ENCODE measurements at places on chromosomes 7 and 10. TPM values are rescaled to one million over a fixed set of nuclear protein-coding genes. Genes with fewer than 3 reads are reported as not detected.
A peak's percentile ranks its signal among the peaks of the same experiment; 100 is the strongest.

- no peak for DNase-seq
These were observed 636.8 kb downstream of the ETV1 start for GRCh38 chr7:13352677-13353076.

DNA sequence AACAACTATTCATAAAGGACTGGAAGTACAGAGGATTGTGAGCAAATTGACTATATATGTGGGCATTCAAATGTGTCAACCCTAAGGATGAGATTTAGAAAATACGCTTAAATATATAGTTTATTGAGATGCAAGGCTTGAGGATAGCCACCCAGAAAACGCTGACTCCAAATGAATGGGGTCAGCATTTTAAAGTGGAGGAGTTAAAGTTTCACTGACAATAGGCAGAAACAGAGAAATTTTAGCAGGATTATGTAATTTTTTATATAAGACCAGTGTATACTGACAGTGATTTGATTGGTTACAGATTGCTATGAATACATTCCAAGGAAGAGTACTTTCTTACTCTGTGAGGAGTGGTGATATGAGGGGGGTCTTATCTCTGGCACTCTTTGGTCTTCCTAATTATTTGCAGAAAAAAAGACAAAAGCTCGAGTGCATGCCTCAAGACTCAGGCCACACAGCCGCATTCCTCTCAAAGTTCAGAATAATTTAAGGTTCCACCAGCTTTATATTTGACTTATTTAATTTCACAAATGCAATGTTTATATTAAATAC is 38.6 kb upstream of the ARL4A start:
- no peak for DNase-seq

DNA sequence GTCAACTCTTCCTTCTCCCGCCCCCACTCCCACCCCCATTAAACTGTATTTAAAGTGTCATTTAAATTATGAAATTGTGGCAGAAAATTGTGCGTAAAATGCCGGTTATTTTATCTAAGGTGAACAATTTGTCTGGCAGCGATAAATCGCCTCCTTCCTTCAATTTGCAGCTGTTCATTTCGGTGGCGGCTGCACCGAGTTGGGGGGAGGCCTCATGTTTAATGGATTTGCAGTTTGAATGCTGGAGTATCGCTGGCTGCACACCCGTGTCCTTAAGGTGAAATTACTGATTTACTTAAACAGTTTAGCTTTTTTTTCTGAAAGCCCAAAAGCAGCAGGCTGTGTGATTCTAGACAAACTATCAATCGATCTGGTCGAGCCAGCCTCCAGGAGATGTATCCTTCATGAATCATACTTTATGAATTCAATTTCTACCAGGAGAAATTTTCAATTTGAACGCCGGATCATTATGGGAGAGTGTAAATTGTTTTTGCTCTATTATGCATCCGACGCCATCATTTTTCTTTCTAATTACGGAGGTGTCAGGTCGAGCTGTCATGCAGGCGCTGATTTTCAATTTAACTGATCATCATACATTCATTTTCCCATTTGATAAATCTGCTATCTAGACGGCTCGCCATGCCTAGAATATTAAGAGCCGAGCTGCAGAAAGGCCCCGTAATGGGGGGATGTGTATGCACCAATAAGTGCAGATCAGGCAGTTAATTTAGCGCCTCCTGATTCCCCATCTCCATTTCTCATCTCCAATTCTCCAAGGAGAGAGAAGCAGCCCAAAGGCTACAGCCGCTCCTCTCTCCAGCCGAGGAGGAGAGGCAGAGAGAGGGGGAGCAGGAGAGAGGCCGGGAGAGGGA is 6.5 kb downstream of the UNCX start:
- no peak for DNase-seq

GRCh38 chr7:113698556-113699220 is 220.1 kb downstream of the PPP1R3A start:
- peak; percentile 25 for DNase-seq

- peak; percentile 52 for DNase-seq
These were observed 185.1 kb upstream of the NOBOX start for GRCh38 chr7:144588559-144589051.

DNA sequence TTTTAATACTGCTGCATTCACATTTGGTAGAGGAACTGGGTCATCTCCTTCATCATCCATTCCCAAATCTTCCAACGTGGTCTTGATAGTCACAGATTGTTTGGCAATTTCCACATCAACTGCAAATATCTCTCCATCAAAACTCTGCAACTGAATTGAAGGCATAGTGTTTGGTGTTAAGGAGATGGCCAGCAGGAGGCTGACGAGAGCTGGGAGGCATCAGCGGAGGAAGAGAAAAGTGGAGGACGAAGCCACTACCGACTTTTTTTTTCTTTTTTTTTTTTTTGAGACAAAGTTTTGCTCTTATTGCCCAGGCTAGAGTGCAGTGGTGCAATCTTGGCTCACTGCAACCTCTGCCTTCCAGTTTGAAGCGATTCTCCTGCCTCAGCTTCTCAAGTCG is 205.0 kb upstream of the KCTD7 start:
- no peak for DNase-seq

DNA sequence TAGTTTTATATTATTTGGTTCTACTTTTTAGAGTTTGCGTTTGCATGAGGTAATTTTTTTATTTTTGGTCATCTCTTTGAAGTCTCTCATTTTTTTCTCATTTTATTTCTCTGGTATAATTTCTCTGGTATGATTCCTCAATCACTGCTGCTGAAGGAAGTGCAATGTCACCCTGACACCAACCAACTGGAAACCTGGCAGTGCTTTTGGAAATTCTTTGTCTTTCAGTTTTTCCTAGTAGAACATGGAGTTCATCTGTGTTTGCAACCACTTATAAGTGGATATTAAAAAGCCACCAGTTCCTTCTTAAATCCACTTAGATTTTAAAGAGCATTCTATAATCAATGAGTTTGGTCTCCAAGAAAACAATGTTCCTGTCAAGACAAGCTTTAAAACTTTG is 291.8 kb downstream of the PRKG1 start:
- no peak for DNase-seq

- peak; percentile 63 for DNase-seq
These were observed 911 bp upstream of the HNRNPH3 start for GRCh38 chr10:68330852-68331454.

GRCh38 chr7:131653418-131654248 is 97.2 kb upstream of the PODXL start:
- no peak for DNase-seq

DNA sequence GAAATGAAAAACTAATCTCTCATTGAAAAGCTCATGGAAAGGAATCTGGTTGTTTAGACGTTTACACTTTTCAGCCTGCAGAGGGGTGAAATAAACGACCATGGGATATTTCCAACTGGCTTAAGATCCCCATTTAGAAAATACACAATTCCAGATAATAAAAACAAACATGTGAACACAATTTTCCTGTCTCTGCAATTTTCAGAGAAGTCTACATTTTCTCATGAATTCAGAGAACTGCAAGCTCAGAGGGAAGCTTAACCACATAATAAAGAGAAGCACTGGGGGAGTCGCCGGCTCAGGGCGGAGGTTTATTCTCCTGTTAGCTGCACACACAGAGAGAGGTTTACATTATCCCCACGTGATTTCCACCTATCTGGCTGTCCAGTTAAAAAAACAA is 215.2 kb downstream of the FANK1 start:
- no peak for DNase-seq

DNA sequence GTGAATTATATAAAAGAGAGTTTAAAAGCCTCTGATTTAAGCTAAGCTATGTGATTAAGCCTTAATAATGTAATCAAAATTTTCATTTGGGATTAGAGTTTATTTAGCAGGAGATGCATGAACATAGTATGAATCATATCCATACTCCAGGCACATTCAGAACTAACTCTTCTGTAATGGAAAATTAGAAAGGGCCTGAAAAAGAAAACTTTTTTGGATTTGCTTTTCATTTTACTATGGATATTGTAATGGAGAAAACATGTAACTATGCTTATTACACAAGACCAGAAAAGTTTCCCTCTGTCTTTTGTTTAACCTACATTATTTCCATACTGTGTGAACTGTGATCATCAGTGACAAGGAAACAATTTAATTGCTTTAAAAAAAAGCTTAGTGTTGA is 22.0 kb downstream of the TES start:
- DNase-seq = peak; percentile 46

DNA sequence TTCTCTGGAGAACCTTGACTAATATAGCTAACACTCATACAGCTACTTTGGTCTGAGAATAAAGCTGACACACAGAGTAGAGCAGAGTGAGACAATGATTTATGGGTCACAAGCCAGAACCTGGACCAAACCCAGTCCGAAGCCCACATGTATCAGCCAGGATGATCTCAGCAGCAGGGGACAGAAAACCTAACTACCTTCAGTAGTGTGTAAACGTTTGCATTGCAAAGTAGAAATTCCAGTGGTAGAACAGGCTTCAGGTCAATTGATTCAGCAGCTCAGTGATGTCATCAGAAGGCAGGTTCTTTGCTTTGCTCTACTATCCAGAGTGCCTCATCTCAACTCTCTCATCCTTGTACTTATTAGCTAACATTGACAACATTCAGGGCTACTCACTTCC is 62.5 kb upstream of the PALS2 start:
- DNase-seq = no peak

- DNase-seq = no peak
These were observed 162.1 kb downstream of the RAB11FIP2 start for GRCh38 chr10:117884592-117884991.

GRCh38 chr7:158536871-158537515 is 50.6 kb downstream of the PTPRN2 start:
- no peak for DNase-seq

GRCh38 chr10:59033622-59034021 is 142.8 kb upstream of the PHYHIPL start:
- no peak for DNase-seq

DNA sequence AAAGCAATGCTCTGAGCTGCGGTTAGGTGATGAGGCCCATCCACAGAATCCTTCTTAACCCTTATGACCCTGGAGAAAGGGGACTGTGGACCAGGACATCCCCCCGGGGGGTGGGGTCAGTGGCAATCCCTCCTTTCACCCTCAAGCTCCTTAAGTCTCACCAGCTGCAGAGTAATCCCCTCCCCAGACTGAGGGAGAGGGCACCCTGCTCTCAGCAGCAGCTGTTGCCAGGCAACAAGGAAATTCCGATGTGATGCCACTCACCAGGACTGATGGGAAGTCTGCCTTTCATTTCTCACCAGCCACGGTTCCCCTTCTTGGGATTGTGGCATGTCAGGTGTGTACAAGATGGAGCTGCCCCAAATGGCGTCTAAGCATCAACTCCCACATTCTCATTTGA is 129.6 kb downstream of the DOCK1 start:
- DNase-seq = no peak

DNA sequence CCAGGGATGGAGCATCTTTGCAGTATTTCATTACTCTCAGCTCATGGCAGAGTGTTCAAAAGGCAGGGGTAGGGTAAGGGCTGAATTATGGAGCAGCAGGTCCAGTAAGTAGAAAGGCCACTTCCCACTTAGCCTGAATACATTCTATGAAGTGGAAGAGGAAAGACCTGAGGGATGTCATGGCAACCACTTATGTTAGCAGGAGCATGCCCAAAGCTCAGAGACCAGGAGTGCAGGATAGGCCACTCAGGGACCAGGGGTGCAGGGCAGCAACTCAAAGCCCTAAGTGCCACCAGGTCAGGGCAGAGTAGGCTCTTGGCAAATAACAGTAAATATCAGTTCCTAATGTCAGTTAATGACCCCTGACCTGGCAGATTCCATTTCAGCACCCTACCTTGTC is 3.6 kb downstream of the SRI start:
- no peak for DNase-seq

DNA sequence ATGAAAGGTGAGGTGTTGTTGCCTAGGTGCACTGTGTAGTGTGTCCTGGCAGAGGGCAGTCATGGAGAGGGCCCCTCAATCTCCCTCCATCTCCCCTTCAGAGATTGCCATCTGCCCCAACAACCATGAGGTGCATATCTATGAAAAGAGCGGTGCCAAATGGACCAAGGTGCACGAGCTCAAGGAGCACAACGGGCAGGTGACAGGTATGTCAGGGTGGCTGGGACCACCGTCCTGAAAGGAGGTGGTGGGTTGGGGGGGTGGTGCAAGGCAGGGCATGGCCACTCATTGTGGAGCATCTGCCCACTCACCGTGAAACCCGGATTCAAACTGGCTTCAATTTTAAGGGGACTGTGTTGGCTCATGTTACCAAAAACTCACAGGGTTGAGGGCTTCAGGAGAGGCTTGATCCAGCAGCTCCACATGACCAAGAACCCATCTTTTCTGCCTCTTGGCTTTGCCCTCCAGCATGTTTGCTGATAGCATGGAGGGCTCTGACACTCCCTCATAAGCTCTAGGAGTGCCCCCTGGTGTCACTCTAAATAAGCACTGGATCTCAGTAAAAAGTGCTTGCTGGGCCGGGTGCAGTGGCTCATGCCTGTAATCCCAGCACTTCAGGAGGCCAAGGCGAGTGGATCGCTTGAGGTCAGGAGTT is 12.2 kb downstream of the ARPC1B start:
- no peak for DNase-seq

GRCh38 chr10:100998991-100999741 is 442 bp upstream of the LZTS2 start:
- DNase-seq = peak; percentile 84

DNA sequence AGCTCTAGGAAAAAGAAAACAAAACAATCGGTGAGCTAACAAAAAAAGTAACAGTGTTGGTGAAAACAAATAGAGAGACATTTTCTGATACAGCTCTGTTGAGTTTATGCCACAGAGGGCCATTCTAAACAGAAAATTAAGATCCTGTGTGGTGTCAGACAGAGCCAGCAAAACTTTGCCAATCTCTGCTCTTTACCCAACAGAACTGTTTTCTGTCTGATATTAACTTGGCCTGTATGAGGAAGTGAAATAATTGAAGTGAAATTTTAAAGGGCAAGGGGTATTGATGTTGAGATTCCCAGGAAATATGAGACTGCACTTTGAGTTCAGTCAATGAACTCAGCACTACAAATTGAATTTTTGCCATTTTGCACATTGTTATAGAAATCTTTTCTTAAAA is 101.0 kb downstream of the AOAH start:
- no peak for DNase-seq

DNA sequence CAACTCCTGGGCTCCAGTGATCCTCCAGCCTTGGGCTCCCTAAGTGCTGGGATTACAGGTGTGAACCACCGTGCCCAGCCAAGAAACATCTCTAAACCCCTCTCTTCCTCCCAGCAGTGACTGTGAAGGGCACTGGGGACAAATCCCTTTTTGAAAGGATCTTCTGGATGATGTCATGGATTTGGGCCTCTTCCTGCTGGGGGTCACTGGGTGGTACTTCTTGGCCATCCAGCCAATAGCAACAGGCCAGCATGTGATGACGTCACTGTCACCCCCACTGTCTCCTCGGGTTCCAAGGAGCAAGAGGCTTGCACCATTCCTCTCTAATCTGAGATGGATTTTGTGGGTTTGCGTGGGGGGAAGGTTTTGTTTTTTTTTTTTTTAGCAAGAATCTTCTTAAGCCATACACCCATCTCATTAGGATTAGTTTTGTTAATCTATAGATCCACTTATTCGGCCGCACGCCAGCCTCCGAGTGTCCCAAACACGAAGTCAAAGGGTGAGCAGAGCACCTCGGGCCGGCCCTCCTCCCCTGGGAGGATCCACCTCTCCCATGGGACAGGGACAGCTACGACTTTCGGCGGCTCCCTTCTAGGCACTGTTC is 29.4 kb upstream of the TNRC18 start:
- DNase-seq = peak; percentile 43

WEE2 gene
- polyA plus RNA-seq = 0.23 TPM

BEND7 gene
- 9.2 TPM for polyA plus RNA-seq

ADAP1 gene
- polyA plus RNA-seq = 4.6 TPM

SYNPO2L gene
- polyA plus RNA-seq = 82.7 TPM

RTKN2 gene
- polyA plus RNA-seq = 4.6 TPM

PRSS37 gene
- polyA plus RNA-seq = 0.34 TPM

RASSF4 gene
- 68.5 TPM for polyA plus RNA-seq

LRRC61 gene
- 4.5 TPM for polyA plus RNA-seq

NACAD gene
- polyA plus RNA-seq = 10.0 TPM

CHRM2 gene
- polyA plus RNA-seq = 0.05 TPM

HOXA5 gene
- 21.5 TPM for polyA plus RNA-seq

TUBAL3 gene
- 0.12 TPM for polyA plus RNA-seq
